ENCODE measurements at places on chromosomes 2 and 18. TPM values are rescaled to one million over a fixed set of nuclear protein-coding genes. Genes with fewer than 3 reads are reported as not detected.
A peak's percentile ranks its signal among the peaks of the same experiment; 100 is the strongest.

DNA sequence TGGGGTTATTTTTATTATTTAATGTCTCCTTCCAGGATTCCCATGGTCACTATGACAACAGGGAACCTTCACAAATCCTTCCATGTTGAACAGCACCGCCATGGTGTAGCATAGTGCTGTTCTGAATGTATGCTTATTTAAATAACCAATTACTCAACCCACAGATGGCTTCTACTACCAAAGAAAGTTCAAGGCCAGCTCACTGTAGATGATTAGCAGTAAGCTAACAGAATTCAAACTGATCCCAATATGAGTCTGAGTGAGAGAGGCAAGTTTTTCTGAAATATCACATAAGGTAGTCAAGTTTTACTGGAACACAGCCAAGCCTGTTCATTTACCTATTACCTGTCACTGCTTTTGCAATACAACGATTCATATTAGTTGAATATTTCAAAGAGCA is 51.2 kb downstream of the CLASP1 start:
- no peak overlapping the region for H3K27ac ChIP-seq
- DNase-seq, result no peak
- H3K4me1 ChIP-seq, result peaks cover 12% of the 10 kb centered on the region
- H3K4me3 ChIP-seq, result no peak overlapping the region
- H3K27me3 ChIP-seq, result no peaks in the 10 kb centered on the region

DNA sequence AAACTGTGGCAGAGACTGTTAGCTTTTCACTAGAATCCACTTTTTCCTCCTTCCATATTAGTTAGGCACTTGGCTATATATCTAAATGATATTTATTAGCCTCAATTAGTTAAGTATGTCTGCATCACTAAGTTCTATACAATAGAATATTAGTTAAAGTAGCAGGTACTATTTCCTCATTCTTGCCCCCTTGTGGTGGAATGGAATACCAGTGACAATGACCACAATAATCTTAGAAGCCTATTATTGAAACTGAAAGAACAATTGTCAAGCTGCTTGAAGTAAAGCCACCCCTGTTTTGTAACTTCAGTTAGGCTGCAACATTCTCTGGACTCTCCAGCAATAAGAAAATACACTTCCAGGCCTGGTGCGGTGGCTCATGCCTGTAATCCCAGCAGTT is 476.3 kb upstream of the VWC2L start:
- no peak overlapping the region for H3K27ac ChIP-seq
- DNase-seq, result no peak
- H3K4me1 ChIP-seq, result no peaks in the 10 kb centered on the region
- H3K4me3 ChIP-seq, result no peak overlapping the region
- H3K27me3 ChIP-seq, result no peaks in the 10 kb centered on the region
- H3K36me3 ChIP-seq, result no peaks in the 10 kb centered on the region

- no peaks in the 10 kb centered on the region for H3K36me3 ChIP-seq
- H3K4me3 ChIP-seq, result no peak overlapping the region
- no peaks in the 10 kb centered on the region for H3K27me3 ChIP-seq
- peak overlapping the region; percentile 90 for H3K27ac ChIP-seq
- DNase-seq, result no peak
Measured at GRCh38 chr18:3704556-3705344, 254.8 kb downstream of the TGIF1 start.

DNA sequence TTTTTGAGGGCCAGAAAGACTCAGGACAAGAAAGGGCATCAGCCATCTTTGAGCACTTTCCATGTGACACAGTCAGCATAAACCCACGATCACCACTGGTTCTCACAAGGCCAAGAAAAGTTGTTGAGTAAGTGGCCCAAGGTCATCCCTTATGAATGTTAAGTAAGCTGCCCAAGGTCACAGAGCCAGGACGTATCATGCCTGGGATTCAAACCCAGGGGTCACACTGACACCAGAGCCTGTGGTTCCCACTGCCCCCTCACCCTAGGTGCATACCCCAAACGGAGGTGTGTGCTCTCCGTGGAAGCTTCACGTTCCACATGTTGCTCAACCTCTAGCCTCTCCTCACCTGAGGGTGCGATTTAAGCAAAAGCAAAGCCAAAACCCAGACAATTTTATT is 2.3 kb upstream of the CTIF start:
- H3K4me3 ChIP-seq, result no peak overlapping the region
- no peak overlapping the region for H3K27ac ChIP-seq
- no peak for DNase-seq
- peaks cover 1% of the 10 kb centered on the region for H3K4me1 ChIP-seq

The CAPN14 gene
- 0.05 TPM for total RNA-seq

The SCN2A gene
- total RNA-seq, result not detected

All from Panc1 (cell line).